Stimulated activated CD4-positive, alpha-beta T cell treated with anti-CD3 and anti-CD28 coated beads, TNF-alpha, amount 100 ng/mL, for 4 hours (primary cell): ENCODE measurements at places on chromosomes 1 and 21.

GRCh38 chr1:51270751-51271150 lies 34.7 kb downstream of the RNF11 start:
- no peak for DNase-seq

GRCh38 chr1:103529746-103530145 lies 4.2 kb downstream of the RNPC3 start:
- DNase-seq = no peak

- no peak for DNase-seq
Observed at GRCh38 chr1:27575840-27576331, 28.1 kb downstream of the AHDC1 start.

GRCh38 chr1:210264496-210265380 lies 32.1 kb downstream of the SERTAD4 start:
- DNase-seq = no peak

DNA sequence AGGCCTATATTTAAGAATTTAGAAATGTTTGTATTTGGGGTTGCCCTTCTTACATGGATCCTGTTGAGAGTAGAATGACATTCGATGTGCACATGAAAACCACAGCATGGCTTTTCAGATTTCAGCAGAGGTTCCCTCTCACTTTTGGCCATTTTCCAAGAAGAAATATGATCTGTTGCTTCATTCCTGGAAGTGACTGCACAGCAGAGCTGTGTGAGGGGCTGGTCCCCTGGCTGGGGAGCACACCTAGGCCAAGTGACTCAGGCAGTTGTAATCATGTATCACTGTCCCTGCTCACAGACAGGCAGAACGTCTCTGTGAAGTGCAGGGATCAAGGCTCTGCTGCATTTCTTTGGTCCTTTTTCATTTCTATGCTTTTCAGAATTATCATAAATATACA lies 32.3 kb downstream of the AGT start:
- DNase-seq = no peak
